AML-193 (cell line): ENCODE measurements at places on chromosomes 11 and 22.

DNA sequence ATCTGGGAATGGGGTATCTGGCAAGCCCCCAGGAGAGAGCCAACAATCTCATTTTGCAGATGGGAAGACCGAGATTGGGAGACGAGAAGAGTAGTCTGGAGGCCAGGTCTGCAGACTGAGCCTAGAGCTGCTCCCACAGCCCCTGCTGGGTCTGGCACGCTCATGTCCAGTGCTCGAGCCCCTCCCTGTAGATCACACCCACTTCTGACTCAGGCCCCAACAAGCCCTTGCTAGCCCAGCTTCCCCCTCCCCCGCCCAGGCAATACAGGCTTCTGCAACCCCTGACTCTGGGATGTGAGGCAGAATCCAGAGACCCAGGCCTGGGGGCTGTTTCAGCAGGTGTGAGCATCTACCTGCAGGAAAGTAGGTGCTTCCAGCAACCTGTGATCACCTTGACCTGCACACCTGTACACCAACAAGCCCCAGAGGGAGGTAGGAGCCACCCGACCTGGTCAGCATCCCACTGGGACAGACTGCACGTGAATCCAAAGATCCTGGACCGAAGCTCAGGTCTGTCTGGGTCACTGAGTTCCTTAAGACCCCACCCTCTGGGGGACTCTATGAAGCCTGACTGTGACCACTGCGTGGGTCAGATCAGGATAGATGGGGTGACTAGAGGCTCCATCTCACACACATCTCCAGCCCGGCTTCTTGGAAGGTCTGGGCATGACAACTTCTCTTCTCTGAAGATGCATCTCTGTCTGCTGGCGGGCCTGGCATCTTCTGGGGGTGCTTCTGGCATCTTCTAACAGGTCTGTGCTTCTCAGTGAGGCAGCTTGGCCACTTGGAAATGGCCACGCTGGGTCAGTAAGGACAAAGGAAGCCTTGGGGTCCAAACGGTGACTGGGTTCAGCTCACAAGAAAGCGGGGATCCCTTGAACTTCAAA, 29.3 kb downstream of the LINC01488 start:
- DNase-seq = no peak

GRCh38 chr11:68574308-68574707, 110.0 kb upstream of the GAL start:
- DNase-seq = no peak

DNA sequence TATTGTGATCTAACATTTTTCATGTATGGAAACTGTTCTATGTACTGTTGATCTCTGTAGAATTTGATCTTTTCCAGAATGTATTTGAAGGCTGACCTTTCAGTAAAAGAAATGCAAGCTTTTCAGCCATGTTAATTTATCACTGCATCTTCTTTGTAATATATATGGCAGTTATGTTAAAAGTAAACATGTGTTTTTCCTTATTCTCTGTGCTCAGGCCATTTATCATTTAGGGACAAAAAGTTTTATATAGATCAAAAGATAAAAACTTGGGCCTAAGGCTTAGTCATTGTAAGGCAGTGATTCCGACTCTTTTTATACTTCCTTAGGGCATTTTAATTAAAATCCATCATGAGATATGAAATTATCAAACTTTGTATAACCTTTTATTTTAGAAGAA, 48.7 kb downstream of the KDM2A start:
- DNase-seq = no peak

DNA sequence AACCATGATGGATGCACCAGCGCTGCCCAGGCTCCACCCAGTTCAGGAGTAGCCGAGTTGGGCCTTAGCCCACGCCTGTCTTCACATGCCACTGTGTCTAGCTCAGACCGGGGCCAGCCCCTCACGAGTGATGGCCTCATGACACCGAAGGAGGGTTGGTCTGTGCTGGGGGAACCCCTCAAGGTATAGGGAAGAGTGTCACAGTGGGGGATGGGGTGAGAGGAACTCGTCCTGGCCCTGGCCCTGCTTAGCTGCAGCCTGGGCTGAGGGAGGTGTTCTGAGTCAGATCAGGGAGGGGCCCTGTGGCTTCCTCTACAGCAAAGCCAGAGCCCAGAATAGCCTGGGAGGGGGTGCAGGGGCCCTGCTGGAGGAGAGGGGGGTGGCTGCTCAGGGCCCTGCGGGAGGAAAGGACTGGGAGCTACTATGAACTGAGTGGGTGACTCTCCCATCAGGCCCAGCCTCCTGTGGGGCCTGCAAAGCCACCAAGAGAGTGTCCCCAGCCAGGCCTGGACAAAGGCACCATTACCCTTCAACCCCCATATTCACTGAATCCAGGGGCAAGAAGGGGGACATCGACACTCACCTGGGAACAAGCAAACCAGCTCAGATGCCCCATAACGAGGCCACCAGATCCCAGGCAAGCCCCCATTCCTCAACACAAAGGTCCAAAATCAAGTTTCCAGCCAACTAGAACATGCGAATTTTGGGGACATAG, 41.2 kb downstream of the IGLL5 start:
- DNase-seq = no peak

DNA sequence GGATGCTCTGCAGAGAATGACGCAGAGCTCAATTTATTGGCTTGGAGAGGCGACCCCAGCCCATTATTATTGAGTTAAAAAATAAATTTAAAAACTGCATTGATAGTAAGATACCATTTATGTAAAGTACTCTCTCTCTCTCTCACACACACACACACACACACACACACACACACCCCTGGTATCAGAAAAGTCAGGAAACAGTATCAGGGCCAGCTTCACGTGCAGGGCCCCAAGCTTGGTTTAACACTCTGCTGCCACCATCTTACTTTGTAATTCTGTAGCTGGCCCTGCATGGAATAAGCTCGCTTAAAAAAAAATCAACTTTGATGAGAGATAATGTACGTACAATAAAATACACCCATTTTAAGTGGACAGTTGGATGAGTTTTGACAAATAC, 59.8 kb upstream of the CD5 start:
- DNase-seq = no peak

GRCh38 chr11:107591378-107592230, 657 bp downstream of the ELMOD1 start:
- no peak for DNase-seq

DNA sequence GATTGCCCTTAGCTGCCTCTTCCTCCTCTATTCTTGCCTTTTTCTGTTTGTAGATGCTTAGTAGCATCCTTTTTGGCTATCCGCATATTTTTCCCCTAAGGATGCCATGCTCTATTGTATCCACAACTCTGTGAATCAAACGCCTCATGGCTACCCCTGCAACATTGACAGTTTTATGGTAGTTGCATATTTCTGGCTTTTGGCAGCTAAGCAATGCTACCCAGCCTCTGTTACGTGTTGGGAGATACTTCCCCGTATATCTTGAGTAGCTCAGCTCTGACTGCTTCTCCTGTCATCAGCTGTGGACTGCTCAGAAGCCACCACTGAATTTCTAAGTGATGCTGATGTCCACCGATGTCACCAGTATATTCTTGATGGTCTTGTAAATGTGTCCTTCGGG, 15.1 kb upstream of the SLC3A2 start:
- DNase-seq = no peak

DNA sequence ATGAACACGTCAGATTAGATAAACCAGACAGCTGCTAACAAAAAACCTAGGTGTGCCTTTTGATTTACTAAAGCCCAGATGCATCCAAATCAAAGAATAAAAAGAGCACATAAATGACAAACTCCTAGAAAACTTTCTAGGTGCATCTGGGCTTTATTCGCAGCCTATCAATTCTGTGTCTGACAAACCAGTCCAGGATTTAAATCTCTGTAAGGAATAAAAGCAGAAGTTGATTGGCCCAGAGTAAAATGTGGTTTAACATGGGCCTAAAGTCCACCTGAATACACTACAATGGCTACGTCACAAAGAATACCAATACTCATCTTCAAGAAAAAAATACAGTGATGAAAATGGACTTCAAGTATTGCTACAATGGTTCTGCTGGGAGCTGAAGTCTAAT, 66.8 kb downstream of the SOX6 start:
- no peak for DNase-seq

GRCh38 chr11:6703247-6704063, 20.3 kb upstream of the MRPL17 start:
- peak; percentile 95 for DNase-seq

DNA sequence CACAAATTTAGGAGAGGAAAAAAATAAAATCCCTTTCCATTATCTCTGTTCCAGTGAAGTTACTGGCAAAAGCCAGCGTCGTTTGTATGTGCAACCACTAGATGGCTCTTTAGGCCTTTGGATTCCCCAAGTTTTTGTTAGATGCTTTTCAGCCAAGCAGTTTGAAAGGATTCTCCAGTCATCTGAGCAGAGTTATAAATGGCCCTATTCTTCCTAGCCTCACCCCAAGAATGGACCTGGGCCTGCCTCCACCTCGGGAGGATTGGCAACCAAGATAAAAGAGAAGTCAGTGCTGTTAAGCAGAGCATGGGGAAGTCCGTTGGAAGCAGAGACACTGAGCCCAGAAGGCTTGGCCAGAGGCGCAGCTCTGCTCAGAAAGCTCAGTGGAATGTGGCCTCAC, 15.4 kb downstream of the FAM181B start:
- peak; percentile 22 for DNase-seq

- no peak for DNase-seq
Measured at GRCh38 chr11:70915158-70915985, 337.0 kb downstream of the SHANK2 start.

DNA sequence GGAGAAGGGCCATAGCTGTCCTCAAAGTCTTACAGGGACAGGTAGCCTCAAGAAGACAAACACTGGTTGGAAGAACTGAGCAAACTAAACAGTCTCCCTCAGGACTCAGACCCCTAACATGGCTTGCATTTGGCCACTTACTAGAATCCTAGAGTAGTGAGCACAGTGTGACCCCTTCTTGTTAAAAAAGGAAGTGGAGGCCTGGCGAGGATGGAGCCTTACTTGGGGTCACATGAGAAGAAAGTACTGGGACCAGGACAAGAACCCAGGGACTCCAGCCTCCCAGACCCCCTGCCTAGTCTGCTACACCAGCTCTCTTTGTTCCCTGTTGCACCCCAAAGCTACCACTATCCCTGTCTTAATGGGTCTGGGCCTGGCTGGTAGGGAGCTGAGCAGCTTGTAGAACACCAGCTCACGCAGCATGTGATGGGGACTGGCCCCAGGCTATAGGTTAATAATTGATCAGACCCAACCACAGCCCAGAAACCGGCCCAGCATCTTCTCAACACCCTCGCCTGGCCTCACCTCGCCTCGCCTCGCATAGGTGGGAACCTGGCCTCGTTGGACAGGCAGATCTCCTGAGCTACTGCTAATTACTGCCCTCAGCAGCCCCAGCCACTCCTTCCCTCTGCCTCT, 17.6 kb downstream of the DGAT2 start:
- DNase-seq = no peak

DNA sequence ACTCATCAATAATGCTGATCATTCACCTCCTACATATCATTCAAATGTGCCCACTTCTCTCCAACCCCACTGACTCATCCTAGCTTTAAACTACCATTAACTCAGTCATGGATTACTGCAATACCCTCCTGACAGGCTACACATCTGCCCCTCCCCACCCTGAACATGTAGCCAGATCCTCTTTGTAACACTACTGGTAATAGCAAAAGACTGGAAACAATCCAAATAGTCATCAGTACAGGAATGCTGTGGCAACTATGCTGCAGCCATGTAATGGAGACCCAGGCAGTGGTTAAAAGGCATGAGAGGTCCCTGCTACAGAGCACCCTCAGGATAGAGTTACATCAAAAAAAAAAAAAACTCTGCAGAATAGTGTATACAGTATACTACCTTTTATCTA, 16.6 kb downstream of the SLC43A3 start:
- no peak for DNase-seq

- no peak for DNase-seq
Measured at GRCh38 chr22:39284142-39284980, 35.1 kb downstream of the RPL3 start.

DNA sequence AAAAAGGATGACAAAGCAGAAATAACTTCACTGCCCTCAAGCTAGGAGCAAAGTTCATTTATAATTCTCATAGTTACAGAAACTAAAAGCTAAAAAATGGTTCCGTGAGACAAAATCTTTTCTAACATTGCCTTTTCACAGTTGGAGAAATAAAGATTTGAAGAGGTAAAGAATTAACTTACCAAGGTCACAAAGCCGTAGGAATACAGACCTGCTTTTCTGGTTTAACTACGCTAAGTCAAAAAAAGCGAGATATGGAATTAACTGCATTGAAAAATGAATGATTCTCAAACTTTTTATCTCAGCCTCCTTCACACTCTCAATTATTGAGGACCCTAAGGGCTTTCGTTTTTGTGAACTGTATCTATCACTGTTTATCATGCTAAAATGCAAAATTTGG, 95.3 kb downstream of the SLC17A6 start:
- DNase-seq = no peak

- DNase-seq = peak; percentile 78
Measured at GRCh38 chr22:21855676-21856075, 11.8 kb downstream of the MAPK1 start.

- no peak for DNase-seq
Measured at GRCh38 chr11:28701760-28702449, 593.7 kb downstream of the METTL15 start.

- no peak for DNase-seq
Measured at GRCh38 chr11:2703363-2704141, 3.8 kb upstream of the KCNQ1OT1 start.

DNA sequence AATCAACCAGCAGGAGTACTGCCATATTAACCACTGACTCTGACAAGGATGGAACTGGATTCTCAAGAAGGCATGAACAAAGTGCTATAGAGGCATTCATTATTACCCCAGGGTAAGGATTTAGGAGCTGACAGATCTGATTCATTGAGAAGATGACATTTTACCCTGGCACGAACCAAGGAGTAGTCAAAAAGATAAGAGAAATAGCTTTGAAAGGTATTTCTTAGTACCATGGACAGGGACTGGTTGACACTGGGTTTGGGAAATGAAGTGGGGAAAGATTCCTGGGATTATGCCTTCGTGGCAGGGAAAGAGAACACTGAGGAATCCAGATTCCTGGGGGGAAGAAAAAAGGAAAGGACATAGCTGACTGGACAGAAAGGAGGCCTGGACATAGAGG, 5.1 kb upstream of the SAAL1 start:
- DNase-seq = no peak

GRCh38 chr11:117629146-117629545, 167.9 kb downstream of the DSCAML1 start:
- DNase-seq = no peak

DNA sequence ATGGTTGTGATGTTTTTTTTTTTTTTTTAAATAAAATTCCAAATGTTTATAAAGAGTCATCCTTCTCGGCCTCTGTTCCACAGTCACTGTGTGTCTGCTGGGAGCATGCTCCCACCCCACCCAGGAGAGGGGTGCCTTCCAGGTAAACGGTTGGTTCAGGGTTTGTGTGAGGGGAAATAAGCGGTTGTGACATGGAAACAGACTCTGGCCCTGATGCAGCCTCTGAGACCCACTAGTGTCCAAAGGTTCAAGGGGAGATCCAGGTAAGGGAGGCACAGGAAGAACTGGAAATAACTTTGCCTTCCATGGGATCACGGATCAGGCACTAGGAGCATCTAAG, 6.0 kb upstream of the GAS2L1 start:
- DNase-seq = no peak

DNA sequence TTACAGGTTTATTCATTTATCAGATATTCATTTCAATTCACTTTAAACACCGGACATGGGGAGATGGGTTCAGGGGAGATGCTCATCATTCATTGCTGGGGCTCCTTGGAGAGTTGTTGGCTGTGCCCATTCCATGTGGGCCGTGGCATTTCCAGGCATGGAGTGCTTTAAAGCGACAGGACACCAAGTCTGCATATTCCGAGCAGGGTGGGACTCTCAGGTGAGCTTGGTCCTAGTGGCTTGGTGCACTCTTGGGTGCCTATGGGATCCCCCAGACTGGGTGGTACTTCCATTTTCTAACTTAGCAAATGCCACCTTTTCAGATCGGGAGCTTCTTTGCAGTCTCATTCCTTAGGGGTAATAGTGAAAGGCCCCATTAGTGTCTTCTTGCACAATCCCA, 619.5 kb upstream of the CADM1 start:
- DNase-seq = no peak
